Neural crest cell (in vitro differentiated cells): ENCODE measurements at places on chromosomes 13 and 19. TPM values are rescaled to one million over a fixed set of nuclear protein-coding genes. Genes with fewer than 3 reads are reported as not detected.

DNA sequence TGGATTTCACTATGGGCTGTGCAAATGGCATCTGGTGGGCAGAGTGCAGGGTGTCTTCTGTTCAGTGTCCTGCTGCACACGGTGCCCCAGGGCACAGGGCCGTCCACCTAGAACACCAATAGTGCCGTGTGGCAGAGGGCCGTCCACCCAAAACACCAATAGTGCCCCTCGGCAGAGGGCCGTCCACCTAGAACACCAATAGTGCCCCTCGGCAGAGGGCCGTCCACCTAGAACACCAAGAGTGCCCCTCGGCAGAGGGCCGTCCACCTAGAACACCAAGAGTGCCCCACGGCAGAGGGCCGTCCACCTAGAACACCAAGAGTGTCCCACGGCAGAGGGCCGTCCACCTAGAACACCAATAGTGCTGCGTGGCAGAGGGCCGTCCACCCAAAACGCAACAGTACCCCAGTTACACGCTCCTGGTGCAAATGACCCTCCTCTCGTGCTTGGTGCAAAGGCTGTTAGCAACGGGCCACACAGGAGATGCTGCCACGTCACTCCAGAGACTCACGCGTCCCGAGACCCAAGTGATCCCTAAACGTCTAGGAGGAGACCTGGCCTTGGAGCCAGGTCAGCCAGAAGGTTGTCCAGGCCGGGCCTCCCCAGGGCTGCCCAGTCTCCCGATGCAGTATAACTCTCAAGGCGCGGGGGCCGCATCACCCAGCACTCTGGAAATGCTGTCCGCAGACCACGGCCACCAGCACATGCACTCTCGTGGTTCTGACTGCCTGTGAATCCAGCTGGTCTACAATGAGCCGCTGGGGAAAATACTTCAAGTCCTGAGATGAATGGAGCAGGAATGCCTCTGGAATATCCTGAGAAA lies 51.5 kb downstream of the RASA3 start:
- H3K36me3 ChIP-seq, result peaks cover 15% of the 10 kb centered on the region
- DNase-seq, result no peak
- peak overlapping the region; percentile 47 for H3K27ac ChIP-seq
- no peaks in the 10 kb centered on the region for H3K27me3 ChIP-seq
- H3K4me3 ChIP-seq, result no peak overlapping the region

DNA sequence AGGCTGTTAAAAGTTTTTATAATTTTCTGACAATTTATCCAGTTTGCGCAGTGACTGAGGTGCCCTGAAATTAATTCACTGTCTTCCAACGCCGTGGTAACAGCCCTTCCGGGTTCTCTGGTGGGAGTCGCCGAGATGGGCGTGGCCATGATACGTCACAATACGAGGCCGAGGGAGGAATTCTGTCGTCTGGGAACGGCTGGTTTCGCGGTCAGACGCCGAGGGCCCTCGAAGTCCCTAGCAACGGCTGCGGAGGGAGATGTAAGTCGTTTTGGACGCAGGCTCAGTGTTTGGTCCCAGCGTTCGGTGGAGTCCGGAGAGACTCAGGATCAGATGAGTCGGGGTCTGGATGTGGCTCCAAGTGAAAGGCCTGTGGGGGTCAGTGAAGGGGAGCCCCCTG lies 21.7 kb downstream of the ZNF613 start:
- H3K4me3 ChIP-seq, result no peak overlapping the region
- no peak overlapping the region for H3K27ac ChIP-seq
- no peaks in the 10 kb centered on the region for H3K4me1 ChIP-seq
- H3K27me3 ChIP-seq, result no peaks in the 10 kb centered on the region
- DNase-seq, result no peak

DNA sequence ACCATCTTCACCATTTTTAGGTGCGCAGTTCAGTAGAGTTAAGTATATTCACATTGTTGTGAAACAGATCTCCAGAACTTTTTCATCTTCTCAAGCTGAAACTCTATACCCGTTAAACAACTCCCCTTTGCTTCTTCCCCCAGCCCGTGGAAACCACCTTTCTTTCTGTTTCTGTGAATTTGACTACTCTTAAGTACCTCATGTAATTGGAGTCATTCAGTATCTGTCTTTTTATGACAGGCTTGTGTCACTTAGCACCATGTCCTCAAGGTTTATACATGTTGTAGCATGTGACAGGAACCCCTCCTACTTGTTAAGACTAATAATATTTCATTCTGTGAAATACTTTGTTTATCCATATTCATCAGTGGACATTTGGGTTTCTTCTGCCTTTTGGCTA lies 52.8 kb downstream of the TNFRSF19 start:
- no peak for DNase-seq
- no peak overlapping the region for H3K4me3 ChIP-seq
- H3K36me3 ChIP-seq, result peaks cover 21% of the 10 kb centered on the region
- no peaks in the 10 kb centered on the region for H3K27me3 ChIP-seq

DNA sequence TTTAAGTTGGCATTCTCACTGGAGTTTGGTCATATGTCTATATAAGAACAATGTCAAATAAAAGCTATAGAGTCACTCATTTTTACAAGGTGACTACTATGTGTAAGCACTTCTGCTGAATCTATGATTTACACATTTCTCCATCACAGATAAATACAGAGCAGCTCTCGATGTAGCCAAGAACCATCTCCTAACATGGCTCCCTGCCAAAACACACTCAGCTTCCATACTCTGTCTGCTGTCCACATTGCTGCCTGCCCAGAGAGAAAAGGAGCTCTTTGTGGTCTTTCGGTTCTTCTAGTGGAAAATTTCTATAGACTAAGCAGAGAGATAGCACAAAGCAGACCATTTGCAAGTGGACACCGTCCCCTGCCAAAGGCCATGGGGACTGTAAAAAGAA lies 190.9 kb upstream of the KLF12 start:
- peak overlapping the region; percentile 9 for H3K4me3 ChIP-seq
- DNase-seq, result no peak
- peak overlapping the region; percentile 86 for H3K27ac ChIP-seq
- H3K4me1 ChIP-seq, result peaks cover 12% of the 10 kb centered on the region
- H3K27me3 ChIP-seq, result no peaks in the 10 kb centered on the region

GRCh38 chr19:31332096-31332495 lies 17.1 kb downstream of the TSHZ3 start:
- H3K4me3 ChIP-seq, result no peak overlapping the region
- H3K27me3 ChIP-seq, result peaks cover 21% of the 10 kb centered on the region
- no peak overlapping the region for H3K27ac ChIP-seq

DNA sequence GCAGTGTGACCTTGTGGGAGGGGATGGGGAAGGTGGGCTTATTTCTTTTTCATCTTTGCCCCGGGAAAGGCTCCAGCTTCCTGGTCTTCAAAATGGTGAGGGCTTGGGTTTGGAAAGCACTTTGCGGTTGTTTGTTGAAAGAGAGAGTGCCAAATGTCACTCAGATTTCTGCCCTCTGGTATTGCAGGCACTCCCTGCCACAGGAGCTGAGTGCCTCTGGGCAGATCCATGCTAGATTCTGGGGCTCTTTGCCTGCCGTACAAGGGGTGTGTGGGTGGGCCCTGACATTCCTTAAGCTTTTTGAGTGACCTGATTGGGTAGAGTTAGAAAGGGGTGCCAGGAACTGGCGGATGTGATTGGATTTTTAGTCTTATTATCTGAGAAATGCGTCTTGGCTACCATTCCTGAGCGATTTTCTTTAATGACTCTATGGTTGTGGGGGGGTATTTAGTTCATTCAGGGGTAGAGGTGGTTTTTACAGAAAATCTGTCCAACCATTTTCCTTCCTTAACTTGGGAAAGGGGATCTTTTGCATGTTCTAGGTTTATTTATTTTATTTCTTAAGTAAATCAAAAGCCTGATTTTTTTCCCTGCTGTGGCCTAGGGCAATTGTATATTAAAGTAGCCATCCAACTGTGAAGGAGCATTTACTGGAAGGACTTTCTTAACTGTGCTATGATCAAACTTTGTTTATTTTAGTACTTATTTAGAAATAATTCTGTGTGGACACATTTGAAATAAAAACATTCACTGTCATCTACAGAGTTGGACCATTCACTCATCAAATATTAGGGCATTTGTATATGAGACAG lies 3.2 kb downstream of the ARHGAP35 start:
- peaks cover 28% of the 10 kb centered on the region for H3K4me1 ChIP-seq
- no peak for DNase-seq
- no peak overlapping the region for H3K27ac ChIP-seq
- no peak overlapping the region for H3K4me3 ChIP-seq

DNA sequence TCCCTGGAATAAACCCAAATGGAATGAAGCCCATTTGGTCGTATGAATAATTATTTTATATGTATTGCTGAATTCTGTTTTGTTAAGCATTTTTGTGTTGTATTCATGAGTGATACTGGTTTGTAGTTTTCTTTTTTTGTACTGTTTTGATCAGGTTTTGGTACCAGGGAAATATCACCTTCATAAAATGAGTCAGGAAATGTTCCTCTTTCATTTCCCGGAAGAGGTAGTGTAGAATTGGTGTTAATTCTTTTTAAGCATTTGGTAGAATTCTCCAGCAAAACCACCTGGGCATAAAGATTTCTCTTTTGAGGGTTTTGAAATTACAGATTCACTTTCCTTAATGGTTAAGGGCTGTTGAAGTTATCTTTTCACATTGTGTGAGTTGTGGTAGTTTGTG lies 13.3 kb downstream of the SPATA13 start:
- H3K36me3 ChIP-seq, result peaks cover 16% of the 10 kb centered on the region
- no peak overlapping the region for H3K4me3 ChIP-seq
- H3K27ac ChIP-seq, result no peak overlapping the region
- no peaks in the 10 kb centered on the region for H3K27me3 ChIP-seq

DNA sequence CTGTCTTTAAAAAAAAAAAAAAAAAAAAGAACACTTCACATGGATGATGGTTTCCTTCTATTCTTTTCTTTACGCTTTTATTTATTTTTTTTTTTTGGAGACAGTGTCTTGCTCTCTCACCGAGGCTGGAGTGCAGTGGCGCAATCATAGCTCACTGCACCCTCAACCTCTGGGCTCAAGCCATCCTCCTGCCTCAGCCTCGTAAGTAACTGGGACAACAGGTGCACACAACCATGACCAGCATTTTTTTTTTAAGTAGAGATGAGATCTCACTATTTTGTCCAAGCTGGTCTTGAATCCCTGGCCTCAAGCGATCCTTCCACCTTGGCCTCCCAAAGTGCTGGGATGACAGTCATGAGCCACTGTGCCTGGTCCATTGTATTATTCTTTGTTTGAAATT lies 24.3 kb downstream of the ANKRD27 start:
- no peak for DNase-seq
- H3K4me3 ChIP-seq, result no peak overlapping the region
- no peaks in the 10 kb centered on the region for H3K27me3 ChIP-seq
- H3K36me3 ChIP-seq, result no peaks in the 10 kb centered on the region
- H3K27ac ChIP-seq, result no peak overlapping the region

DNA sequence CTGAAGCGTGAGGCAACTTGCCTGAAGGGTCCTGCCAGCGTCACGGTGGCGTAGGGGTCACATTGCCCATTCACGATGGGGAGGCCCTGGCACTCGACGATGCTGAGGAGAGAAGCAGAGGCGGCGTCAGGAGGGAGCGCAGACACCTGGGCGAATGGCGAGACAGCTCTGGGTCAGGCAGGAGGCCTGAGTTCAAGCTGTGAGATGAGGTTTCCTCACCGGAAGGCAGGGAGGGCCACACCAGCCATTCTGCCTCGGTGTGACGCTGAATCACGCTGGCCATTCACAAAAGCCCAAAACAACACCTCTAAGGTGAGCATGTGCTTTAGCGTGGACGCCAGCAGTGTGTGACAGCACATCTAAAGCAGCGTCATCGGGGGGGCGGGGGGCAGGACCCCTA lies 54.0 kb upstream of the C13orf46 start:
- no peak for DNase-seq
- H3K27me3 ChIP-seq, result no peaks in the 10 kb centered on the region
- peaks cover 38% of the 10 kb centered on the region for H3K4me1 ChIP-seq
- H3K36me3 ChIP-seq, result peaks cover 15% of the 10 kb centered on the region
- no peak overlapping the region for H3K4me3 ChIP-seq
- no peak overlapping the region for H3K27ac ChIP-seq

DNA sequence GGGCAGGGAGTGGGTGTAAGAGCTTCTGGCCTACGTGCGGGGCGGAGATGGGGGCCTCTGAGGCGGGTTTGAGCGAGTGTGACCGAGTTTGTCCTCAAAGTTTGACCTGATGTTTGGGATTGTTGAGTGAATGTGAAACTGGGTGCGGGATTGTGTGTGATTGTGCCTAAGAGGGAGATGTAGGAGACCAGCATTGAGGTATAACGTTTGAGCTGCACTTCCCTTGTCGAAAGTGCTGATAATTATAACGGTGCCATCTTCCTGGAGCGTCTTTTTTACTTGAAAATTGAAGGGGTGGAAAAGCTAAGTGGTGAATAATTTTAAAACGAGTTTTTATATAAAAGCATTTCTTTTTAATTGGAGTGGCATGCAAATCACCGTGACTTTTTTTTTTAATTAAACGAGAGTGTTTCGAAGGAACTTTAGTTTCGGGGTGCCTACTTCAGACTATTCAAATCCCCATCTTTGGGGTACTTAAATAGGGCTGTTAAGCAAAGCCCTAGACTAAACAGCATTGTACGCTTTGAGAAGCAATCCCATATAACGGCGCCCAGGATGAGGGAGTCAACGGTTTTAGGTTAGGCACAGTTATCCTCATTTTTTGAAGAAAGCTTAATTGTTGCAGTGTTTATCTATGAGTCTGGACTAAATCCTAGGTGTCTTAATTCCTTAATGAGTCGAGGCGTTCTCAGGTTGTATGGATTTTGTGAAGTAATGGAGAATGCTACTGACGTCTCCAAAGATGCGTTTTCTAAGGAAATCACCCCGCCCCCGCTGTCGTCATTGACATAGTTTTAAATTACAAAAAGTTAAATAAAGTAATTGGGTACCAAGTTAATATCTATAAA lies 594 bp downstream of the ZNF146 start:
- H3K4me3 ChIP-seq, result no peak overlapping the region
- H3K4me1 ChIP-seq, result peaks cover 24% of the 10 kb centered on the region
- no peaks in the 10 kb centered on the region for H3K27me3 ChIP-seq
- peak; percentile 7 for DNase-seq
- peaks cover 13% of the 10 kb centered on the region for H3K36me3 ChIP-seq

Gene ZNF541
- not detected in 2 replicates for total RNA-seq

Gene CERS1
- 27.7 and 29.8 TPM in 2 replicates for total RNA-seq

Gene OR7A10
- total RNA-seq, result not detected in 2 replicates

Gene ZNF66
- 16.4 and 19.0 TPM in 2 replicates for total RNA-seq

Gene IFNL1
- not detected in 2 replicates for total RNA-seq
